ENCODE measurements at places on chromosomes 11 and 22. TPM values are rescaled to one million over a fixed set of nuclear protein-coding genes. Genes with fewer than 3 reads are reported as not detected.
A peak's percentile ranks its signal among the peaks of the same experiment; 100 is the strongest.

GRCh38 chr11:120424970-120425332, 86.6 kb upstream of the GRIK4 start:
- no peak for DNase-seq

DNA sequence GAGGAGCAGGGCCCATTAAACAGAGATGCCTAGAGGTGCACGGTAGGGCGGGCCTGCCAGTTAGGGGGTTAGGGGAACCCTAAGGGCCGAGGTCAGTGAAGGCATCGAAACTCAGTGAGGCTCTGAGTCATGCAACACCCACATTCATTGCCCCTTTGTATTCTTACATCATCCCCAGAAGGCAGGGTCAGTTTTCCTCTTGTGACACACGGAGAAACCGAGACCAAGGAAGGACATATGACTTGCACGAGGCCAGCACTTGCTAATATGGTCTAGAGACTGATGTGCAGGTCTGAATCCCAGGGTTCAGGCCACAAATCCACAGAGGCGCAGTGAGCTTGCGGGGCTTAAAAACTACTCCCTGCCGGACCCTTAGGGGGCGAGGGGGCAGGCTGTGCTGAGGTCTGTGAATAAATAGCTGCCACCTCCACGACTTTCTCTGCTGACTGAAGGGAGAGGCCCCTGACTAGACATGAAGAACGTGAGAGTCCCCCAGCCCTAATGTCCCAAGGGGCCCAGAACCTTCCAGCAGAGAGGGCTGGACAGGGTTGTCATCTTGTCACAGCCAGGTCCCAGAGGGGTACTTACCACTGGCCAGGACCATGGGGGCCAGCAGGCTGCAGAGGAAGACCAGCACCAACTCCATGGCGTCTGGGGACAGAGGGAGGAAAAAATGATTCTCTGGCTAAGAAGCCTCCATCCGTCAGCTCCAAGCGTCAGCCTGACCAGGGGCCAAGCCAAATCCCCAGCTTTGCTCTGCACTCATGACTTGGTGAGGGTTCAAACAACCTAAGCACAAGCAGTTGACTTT, 17.8 kb upstream of the FXYD2 start:
- DNase-seq = no peak

Gene PICK1
- 49.0 TPM for total RNA-seq

DNA sequence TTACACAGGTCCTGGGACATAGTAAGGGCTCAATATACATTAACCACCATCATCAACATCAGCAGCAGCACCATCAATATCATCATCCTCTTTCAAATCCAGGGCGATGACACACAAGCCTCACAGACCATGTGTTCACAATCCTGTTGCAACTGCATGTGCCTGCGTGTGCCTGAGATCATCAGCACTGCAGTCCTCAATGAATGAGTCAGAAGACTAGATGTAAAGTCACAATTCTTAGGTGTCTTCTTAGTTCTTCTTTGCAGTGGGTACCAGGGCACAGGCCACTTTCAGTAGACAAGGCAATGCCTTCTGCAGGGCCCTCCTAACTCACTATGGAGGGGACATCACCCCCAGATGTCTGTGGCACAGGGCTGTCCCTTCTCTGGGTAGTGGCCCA, 111.1 kb downstream of the MYO18B start:
- DNase-seq = no peak

DNA sequence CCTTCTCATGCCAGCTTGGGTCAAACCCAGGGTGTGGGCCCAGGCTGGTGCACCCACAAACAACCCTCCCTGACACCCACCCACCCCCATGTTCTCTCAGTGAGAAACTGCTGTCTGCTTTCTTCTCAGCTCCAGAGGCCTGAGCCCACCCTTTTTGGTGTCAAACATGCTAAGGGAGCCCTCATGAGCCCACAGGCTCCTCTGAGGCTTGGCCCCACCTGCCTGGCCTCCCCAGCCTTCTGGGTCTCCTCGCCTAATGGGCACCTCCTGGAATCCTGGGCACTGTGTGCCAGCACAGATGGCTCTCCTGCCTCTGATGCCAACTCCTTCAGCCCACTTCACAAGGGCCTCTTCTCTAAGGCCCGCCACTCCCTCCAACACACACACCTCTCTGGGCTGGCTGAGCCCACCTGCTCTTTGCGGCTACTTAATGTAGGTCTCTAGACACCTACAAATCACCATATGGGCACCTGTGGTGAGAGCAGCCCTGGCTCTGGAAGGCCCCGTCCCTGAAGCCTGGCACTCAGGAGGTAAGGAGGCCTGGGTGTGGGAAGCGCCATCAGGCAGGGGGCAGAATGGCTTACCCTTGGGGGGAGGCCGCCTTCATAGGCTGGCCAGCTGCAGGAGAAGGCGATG, 4.4 kb downstream of the NAGA start:
- DNase-seq = no peak

Gene ROBO4
- total RNA-seq = 12.1 TPM

Gene LMO2
- total RNA-seq = 8.4 TPM

DNA sequence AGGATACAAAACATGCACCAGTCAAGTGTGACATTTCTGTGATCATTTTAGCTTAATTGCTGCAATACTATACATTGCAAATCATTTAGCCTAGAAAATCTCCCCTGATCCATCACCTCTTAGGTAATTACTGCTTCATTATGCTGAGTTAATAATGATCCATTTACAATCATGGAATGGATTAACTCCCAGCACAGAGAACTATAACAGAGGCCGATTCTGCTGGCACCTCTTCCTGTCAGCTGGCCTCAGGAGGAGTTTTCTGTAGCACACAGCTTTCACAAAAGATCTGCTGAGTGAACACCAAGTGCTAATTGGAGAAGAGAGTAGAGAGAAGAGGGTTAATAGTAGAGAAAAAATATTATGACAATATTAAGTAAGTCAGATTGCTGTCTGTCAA, 591.8 kb upstream of the KIRREL3 start:
- DNase-seq = no peak

DNA sequence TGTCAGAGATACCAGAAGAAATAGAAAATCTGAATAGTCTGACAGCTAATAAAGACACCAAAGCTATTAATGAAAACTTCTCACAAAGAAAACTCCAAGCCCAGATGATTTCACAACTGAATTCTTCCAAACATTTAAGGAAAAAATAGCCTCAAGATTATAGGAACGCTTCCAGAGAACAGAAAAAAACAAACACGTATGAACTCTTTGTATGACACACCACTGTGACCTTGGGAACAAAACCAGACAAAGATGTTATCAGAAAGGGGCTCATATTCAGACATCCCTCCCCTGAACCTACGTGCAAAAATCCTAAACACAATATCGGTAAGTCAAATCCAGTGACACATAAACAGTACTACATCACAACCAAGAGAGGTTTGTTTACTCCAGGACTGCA, 23.5 kb downstream of the CERK start:
- no peak for DNase-seq

Gene HORMAD2
- not detected for total RNA-seq

DNA sequence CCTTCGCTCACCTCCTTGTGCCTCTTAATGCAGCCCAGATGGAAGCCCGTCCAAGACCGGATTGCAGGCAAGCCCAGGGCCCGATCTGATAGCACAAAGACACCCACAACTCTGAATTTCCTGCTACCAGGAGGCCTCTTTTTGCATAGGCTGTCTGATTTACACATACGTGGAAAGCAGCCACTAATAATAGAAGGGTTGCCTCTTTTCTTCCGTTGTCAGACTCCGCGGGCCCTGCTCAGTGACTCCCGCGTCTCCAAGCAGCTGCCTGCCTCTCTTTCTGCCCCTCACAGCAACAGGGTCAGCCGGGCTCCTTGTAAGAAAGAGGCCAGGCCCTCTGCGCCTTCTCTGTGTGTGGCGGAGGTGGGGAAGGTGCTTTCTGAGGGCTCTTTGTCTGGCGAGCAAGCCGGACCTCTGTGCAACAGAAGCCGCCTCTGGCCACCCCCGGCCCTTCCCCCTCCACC, 26.7 kb downstream of the FLI1 start:
- DNase-seq = no peak

GRCh38 chr11:19279451-19279850, 38.7 kb upstream of the E2F8 start:
- DNase-seq = no peak

DNA sequence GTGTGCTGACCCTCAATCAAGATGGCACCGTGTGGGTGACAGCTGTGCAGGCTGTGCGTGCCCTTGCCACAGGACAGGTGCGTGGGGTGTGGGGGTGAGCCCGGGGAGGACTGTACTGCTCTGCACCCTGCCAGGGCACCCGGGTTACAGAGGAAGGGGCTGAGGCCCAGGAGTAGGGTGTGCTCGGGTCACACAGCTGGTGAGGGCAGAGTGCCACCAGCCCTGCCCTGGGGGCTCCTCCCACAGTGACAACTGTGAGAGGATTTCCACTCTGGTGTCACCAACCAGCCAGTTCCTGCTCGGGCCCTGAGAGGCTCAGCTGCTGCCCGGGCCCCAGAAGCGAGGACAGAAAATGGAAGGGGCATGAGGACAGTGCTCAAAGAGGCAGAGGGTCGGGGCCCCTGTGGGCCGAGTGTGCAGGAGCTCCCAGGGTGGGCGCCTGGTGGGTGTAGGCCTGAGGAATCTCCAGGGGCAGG, 20.5 kb downstream of the TRMU start:
- no peak for DNase-seq

- DNase-seq = no peak
Observed at GRCh38 chr11:67022961-67023956, at the start of gene SYT12. SYT12 (plus strand) TSS chr11:67023134; CDS start chr11:67030145, 7,011 bp downstream.

GRCh38 chr11:13183094-13183825, 94.3 kb upstream of the BMAL1 start:
- peak; percentile 15 for DNase-seq

GRCh38 chr11:45382133-45382878, 96.2 kb upstream of the SYT13 start:
- no peak for DNase-seq

DNA sequence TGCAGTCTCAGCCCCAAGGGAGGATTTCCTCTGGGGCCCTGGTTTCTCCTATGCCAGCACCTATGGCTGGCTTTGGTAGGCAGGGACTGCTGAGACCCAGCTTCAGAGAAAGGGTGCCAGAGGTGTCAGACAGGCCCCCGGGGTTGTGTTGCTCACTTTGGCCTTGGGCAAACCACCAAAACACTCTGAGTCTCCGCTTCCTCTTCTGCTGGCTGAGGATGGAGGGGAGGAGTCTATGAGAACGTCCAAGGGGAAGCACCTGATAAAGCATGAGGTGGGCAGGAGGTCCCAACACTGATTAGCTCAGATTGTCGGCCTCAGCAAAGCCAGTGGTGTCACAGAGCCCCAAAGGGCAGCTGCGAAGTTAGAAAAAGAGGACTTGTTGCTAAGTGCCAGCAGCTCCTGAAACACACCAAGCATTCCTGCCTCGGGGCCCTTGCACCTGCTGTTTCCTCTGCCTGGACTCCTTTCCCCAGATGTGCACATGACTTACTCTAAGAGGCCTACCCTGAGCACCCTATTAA, 10.5 kb downstream of the SMTNL1 start:
- DNase-seq = no peak

Gene CHRNA10
- total RNA-seq = 0.42 TPM

GRCh38 chr11:102316346-102316904, 859 bp upstream of the BIRC3 start:
- DNase-seq = no peak

Gene CNGA4
- total RNA-seq = not detected

DNA sequence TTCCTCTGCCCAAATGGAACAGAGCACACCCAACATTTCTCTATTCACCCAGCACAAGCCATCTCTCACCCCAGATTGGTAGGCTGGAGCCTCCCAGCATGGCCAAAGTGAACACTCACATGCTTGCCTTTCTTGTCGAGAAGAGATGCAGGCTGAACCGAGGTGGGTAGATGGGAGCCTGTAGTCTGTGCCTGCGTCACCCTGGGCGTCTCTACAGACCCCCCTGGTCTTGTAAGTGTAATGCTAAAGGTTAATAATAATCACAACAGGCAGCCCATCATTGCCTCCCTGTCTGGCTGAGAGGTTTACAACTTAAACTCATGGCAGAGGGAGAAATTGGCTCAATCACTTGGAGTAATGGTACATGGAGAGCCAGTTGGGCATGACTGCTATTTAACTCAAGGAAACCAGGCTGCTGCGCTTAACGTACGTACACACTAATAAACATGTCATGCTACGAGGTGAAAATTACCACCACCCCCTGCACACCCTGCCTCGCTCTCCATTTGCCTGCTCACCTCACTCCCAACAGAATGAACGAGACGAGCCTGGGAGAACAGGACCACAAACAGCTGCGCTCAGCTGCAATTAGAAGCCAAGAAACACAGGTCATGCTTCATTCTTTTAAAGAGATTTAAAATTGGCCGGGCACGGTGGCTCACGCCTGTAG, 9.1 kb upstream of the ZBTB16 start:
- DNase-seq = no peak

Measured in tibial nerve (tissue), 4 donors.